ENCODE measurements at places on chromosomes 5 and 9.

DNA sequence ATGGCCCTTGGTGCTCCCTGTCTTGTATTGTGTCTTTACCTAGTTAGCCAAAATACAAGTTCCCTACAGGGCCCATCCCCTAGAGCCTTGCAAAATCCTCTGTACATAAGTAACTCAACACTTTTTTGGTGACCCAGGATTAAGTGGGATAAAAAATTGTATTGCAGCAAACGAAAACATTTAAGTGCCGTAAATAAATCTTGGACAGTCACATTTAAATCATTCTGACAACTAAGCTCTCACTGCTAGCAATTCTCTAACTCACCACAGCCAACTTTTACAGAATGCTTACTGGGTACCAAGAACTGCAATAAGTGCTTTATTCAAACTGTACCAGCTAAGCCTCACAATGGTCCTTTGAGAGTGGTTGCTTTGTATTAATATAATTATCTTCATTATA is 56.6 kb downstream of the GNAQ start:
- DNase-seq: no peak

DNA sequence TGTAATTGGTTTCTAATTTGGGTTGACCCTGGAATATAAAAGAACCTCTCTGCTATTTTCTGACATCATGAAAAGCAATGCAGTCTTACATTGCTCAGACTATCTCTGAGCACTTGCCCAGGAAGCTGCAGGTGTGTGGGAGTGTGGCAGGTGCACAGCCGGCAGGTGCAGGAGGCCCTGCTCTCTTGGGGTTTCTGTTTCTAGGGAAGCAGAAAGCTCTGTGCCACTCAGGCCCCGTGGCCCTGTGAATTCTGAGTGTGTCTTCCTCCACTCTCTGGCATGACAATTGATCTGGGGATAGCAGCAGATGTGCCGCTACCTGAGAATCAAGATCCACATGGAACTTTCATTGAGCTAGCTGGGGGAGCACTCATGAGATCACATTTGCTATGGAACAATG is 45.7 kb upstream of the IRX2 start:
- no peak for DNase-seq

GRCh38 chr5:32443145-32443540 is 1.4 kb downstream of the ZFR start:
- no peak for DNase-seq

GRCh38 chr5:58778888-58779287 is 196.0 kb downstream of the RAB3C start:
- DNase-seq: no peak

DNA sequence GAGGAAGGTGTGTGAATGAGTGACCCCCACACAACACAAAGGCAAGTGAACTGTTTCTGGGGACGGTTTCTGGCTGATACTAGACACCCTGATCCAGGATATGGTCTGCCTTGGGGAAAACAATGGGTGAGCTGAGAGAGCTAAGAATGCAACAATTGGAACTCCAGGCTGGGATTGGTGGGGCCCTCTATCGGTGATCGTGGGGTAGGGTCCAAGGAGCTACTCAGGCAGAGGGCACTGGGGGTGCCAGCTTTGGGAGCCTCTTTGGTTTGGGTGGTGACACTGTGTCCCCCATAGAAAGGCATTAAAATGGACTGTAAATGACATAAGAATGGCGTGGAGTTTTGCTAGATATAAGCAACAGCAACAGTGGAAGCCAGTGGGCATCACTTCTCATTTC is 439.1 kb downstream of the DMAC1 start:
- DNase-seq: no peak

DNA sequence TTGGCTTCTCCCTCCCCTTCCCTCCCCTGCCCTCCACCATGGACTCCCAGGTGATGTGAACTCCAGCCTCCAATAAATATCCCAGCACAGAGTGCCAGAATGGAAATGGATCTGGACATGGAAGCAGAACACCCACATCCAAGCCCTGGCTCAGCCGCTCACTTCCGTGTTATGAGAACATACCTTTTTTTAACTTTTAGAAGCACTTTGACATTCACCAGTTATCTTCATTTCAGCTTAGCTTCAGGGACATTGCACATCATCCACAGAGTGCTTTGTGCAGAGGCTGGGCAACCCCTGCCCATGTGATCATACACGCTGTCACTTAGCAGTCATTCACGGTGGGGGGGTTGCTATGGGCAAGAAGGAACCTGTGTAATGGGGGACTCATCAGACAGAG is 9.1 kb downstream of the AFAP1L1 start:
- DNase-seq: no peak

GRCh38 chr9:2228132-2228531 is 213.0 kb downstream of the SMARCA2 start:
- no peak for DNase-seq

DNA sequence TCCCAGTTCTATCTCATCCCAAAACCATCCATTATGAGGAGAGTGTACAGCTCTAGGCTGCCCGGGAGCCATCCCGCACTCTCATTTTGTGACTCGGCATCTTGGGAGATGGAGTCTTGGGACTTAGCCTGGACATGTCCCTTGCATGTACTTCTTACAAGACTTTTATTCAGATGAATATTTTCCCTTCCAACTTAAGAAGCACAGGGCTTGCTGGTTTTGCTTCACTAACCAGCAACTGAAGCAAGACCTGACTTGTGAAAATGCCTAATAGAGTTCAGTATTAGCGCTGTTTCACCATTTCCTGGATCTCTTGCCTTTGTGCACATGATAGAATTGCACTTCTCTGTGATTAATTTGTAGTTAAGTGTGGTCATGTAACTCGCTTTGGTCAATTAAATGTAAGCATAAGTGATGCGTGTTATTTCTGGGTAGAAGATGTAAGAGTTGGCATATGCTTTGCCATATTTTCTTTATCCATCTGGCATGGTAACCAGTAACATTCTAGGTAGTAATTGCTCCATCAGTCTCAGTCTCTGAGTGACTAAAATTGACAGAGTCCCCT is 55.8 kb downstream of the PDCD1LG2 start:
- DNase-seq: no peak

GRCh38 chr5:157994906-157995519 is 136.1 kb upstream of the CLINT1 start:
- peak; percentile 41 for DNase-seq

- no peak for DNase-seq
These were observed 20.4 kb downstream of the PDE4D start for GRCh38 chr5:59873113-59873512.

DNA sequence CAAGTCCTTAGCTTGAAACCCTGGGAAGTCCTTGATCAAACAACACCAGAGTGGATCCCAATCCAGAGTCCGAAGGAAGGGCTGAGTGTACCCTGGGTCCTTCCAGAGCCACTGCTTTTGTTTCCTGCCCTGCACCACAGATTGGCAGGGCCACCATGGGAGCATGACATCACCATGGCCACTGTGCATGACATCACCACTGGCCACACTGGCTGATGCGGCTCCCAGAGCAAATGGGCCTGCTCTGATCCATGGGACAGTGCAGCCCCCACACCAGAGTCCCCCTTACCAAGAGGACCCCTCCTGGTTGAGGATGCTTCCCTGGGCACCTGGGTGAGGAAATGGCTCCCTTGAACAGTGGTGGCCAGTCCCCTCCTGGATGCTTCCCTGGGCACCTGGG is 9.9 kb downstream of the SLC6A3 start:
- DNase-seq: no peak

DNA sequence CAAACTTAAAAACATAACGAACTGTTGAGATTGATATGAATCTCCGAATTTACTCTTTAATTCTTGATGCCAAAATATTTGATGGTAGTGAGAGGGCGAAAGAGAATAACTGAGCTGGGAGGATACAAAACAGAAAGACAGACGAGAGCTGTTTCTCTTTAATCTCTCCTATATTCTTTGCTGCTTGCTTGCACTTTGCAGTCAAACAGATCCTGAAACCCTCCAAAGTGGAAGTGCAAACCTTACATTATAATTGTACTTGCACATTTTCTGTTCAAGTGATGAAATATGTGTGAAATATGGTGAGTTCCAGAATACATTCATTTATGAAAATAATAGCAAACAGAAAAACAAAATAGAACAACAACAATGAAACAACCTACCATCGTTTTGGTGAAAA is 63.8 kb downstream of the PAM start:
- DNase-seq: no peak

DNA sequence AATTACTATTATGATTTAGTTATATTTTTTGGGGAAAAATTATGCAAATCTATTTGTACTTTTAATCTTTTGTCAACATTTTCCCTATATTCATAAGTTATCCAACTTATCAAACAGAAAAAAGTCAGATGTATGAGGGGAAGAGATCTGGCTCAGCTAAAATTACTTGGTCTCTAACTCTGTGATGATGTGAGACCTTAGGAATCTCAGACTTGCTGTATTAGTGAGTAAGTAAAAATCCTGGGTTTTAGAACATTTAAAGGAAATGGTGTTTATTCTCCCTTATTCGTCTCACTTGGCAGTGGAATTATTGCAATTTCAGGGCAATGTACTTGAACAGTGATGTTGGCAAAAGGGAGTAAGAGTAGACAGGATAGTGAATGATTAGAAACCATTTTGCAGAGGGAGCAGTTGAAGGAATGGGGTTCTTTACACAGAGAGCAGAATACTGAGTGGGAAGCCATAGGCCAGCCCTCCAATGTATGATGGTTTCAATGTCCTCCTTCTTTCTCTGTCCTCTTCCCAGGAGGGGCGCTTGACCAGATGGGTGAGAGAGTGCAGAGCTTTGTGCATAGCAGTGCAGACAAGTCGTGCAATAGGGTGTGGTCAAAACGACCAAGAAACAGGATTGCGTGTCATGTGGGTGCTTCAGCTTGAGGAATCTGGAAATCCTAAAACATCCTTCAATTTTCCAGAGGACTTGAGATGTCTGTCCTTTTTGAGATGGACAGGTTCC is 91.7 kb downstream of the TENT4A start:
- DNase-seq: no peak

DNA sequence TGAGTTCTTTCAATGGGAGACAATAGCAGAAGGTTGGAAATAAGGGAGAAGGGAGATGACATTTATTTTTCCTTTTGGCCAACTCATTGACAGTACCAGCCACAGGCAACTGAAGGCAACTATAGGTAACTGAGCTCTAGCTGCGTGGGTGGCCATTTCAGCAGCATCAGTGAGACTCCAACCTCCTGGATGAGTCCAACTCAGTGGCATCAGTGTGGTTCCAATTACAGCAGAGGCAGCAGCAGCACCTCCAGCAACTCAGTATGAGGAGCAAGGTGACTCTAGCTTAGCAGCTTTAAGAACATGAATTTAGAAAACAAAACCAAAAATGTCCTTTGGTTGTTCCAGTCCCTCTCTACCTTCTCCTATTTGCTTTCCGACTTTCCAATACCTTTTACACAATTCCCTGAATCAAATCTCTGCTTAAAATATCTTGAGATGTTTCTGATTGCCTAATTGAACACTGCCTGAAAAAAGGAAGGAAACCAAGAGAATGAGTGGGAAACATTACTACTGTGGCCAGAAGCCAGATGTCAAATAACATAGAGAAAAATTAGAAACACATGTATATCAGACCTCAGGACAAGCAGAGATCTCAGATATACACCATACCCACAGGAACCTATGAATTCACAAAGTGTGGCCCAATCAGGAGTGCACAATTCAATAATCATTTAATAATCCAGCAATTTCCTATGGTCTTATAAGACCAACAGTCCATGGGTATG is 166.5 kb upstream of the RORB start:
- no peak for DNase-seq

DNA sequence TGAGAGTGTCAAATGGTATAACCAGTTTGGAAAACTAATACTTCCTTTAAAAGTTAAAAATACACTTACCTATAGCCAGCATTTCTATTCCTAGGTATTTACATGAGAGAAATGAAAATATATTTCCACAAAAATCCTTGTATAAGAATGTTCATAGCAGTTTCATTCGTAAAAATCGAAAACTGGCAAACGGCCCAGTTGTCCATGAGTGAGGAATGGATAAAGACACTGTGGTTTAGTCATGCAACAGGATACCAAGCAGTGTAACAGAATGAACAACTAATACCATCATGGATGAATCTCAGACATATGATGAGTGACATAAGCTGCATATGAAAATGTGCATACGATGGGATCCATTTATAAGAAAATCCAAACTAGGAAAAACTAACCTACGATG is 136.7 kb downstream of the MACROH2A1 start:
- no peak for DNase-seq

DNA sequence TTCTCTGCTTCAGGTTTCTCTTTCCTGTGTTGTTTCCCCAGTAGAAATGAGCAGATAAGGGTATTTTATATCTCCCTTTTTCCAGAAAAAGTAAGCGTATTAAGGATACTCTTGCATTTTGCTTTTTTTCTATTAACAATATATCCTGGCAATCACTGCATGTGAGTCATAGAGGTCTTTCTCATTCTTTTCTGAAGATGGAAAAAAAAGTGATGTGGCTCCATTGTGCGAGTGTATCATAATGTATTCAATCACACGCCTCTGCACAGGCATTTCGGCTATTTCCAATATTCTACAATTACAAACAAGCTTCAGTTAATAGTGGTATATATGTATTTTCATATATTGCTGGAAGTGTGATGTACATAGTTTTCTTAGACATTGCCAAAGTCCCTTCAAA is 155.9 kb downstream of the MED27 start:
- DNase-seq: no peak

- no peak for DNase-seq
These were observed 16.1 kb downstream of the ZFR start for GRCh38 chr5:32428426-32428825.

DNA sequence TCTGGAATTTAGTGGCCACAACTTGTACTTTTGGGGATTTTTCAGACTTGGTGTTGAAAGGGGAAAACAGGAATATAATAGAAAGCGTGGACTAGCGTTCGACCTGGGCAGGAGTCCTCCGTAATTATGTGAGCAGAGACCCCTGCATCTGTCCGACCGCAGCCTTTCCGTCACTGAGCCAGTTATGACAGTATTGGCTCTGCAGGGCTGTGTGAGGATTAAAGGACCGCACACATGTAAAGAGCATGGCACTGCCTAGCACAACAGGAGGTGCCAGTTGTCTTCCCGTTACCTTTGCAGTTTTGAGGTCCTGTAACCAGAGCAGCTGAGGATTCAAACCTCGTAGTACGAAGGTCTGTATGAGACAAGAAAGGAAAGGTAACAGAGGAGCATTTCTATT is 1.2 kb downstream of the B4GALT7 start:
- no peak for DNase-seq

DNA sequence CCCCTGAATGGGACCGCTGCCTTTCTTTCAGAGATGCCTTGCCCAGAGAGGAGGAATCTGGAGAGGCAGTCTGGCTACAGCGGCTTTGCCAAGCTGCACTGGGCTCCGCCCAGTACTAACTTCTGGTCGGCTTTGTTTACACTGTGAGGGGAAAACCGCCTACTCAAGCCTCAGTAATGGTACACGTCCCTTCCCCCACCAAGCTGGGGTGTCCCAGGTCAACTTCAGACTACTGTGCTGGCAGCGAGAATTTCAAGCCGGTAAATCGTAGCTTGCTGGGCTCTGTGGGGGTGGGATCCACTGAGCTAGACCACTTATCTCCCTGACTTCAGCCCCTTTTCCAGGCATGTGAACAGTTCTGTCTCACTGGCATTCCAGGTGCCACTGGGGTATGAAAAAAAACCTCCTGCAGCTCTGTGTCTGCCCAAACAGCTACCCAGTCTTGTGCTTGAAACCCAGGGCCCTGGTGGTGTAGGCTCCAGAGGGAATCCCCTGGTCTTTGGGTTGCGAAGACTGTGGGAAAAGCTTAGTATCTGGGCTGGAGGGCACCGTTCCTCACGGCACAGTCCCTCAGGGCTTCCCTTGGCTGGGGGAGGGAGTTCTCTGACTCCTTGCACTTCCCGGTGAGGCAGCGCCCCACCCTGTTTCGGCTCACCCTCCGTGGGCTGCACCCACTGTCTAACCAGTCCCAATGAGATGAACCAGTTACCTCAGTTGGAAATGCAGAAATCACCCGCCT is 171.2 kb downstream of the CWC27 start:
- no peak for DNase-seq

All from stimulated activated CD4-positive, alpha-beta T cell treated with anti-CD3 and anti-CD28 coated beads, Interleukin-4, amount 100 ng/mL, for 4 hours (primary cell).